Stimulated activated CD4-positive, alpha-beta T cell treated with anti-CD3 and anti-CD28 coated beads, Interleukin-2, amount 100 ng/mL, for 24 hours (primary cell): ENCODE measurements at places on chromosomes 2 and 18.
A peak's percentile ranks its signal among the peaks of the same experiment; 100 is the strongest.

GRCh38 chr18:21109936-21110712 lies 1.5 kb downstream of the ROCK1 start:
- DNase-seq: no peak

DNA sequence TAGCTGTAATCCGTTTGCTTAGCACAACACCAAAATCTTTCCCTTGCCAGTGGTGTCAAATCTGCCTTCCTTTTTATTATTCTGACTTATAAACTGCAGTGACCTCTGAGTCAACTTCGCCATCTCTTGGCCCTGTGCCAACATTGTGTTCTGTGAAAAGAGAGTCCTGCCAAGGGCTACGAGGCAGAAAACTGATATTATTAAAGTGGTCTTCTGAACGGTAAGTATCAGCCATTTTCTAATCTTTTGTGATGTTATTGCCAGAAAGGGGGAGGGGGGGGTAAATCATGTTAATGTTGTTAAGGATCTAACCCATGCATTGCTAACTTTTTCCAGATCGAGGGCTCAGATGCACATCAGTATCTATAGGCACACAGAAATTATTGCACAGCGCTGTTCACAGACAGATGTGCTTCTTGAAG lies 121.5 kb upstream of the LTBP1 start:
- no peak for DNase-seq

- no peak for DNase-seq
Observed at GRCh38 chr2:241990466-241990865, 120.9 kb downstream of the RTP5 start.

DNA sequence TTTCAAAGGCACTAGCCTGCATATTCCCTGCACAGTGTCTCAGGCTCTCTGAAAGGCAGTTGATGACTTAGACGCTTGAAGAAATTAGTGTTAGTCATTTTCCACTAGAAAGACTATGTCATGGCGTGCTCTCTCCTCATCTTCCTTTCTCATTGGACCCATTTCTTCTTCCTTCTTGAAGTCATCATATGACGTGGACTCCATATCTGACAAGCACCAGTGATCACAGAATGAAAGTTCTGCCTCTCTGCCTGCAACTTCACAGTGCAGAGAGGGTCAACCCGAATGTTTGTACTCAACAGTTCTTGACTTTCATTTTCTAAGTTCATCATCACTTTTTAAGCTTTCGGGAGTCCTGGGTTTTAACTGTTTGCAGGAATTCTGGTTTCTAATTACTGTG lies 63.7 kb upstream of the CYRIA start:
- DNase-seq: no peak

DNA sequence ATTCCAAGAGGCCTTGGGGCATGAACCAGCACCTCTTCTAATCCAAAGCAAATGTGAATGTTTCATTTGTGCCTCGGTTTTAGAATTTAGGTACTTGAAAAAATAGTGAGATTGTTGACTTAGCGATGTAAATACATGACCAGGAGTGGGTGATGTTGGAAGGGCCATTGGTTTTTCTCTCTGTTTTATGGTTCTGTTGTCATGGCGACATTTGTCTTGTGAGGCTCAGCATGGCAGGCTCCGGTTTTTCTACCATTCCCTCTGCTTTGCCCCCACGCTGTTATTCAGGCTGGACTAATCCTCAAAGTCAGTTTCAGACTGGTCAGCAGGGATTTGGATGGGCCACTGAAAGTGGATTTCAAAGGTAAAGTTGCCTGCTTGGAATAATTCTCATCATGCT lies 255.4 kb downstream of the ALPK2 start:
- DNase-seq: no peak

DNA sequence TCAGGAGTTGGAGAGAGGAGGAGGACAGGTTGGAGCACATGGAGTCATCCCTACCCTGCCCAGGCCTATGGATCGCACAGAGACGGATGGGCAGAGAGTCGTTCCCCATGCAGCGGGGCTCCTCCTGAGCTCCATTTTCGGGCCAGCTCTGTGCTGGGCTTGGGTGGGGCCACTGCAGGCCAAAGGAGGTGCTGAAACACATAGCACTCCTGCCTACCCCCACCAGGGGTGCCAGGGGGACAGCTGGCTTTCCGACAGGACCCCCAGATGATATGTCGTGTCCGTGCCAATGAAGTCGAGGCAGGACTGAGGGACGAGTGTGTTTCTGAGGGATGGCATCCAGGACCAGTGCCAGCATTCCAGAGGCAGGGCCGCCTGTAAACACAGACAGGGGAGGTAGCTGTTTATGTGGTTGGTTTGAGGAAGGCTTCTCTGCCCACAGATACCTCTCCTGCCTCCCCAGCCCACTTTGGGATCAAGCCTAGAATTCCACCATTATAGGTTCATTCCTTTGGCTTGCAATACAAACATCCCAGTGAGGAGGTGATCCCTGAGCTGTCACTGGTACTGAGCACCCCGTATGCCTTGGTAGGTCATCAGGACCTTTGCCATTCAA lies 116.6 kb downstream of the GLI2 start:
- no peak for DNase-seq

GRCh38 chr18:49490246-49490762 lies 3.3 kb upstream of the C18orf32 start:
- DNase-seq: no peak

GRCh38 chr2:134782792-134783191 lies 55.6 kb upstream of the ACMSD start:
- no peak for DNase-seq

DNA sequence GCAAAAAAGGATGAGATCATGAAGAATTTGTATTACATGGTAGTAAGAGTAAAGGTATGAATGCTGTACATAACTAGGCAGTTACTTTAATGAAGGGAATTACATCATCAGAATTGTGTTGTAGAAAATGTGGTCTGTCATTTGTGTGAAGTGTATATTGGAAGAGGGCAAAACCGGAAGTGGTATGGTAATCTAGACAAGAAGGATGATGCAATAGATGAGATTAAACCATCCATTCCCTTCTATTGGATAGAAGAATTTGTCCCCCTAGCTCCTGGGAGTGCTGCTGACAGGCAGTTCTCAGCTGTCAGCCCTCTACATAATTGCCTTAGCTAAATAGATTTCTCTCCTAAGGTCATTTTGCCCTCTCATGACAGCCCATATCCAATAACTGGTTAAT lies 55.9 kb upstream of the BARD1 start:
- DNase-seq: no peak

- no peak for DNase-seq
Observed at GRCh38 chr2:10826026-10826425, 13.4 kb upstream of the PDIA6 start.

DNA sequence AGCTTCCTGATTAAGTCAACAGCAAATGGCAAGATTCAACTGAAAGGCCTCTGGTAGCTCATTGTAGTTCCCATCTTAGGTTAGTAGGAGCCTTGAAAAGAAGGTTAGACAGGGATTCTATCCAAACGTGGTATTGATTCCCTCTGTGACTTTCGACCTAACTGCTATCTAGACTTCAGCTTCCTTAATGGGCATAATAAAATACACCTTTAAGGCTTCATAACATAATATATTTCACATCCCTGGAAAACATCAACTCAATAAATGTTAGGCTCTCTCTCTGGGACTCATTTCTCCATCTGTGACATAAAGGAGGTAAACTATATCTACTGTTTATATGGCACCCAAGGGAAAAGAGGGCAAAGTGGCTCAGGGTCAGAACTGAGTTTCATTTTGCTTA lies 60.9 kb downstream of the STK39 start:
- DNase-seq: no peak

GRCh38 chr2:73156539-73157124 lies 43.9 kb upstream of the RAB11FIP5 start:
- peak; percentile 56 for DNase-seq

DNA sequence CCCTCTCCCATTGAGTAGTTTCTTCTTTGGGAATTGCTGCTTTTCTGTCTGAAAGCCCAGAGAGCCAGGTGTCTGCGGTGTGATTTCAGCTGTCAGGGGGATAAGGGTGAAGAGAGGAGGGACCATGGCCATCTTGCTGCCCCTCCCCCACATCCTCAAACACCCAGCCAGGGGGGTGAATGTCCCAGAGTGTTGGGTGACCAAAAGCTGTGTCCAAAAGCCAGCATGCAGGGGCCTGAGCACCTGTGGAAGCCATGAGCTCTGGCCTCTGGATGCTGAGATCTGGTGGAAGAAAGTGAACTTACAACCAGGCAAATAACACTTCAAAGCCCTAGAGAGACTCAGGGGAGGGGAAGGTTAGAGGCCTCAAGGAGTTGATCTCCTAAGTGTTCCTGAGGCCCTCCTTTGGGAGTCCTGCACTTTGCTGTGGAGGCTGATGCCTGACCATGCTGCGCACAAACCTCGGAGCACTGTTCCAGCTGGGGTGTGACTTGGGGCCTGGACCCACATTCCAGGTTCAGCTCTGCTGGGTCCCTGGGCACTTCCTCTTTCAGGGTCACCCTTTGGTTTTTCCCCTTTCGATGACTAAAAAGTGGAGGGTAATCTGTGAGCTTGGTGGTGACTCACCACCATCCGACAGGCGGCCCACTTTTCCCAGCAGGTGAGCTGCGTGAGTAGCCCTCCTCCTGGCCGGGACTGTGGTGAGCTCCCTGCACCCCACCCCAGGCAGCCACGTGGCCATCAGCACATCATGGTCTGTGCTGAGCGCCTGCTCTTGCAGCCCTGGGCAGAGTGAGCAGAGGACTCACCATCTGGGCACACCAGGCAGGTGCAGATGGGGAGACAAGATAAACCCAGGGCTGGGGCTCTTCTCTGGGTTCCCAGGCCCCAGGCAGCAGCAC lies 66.8 kb upstream of the FOSL2 start:
- no peak for DNase-seq

GRCh38 chr2:215431778-215432758 lies 3.8 kb downstream of the FN1 start:
- DNase-seq: no peak
